T-cell (primary cell): ENCODE measurements at places on chromosomes 1 and 21. TPM values are rescaled to one million over a fixed set of nuclear protein-coding genes. Genes with fewer than 3 reads are reported as not detected.

GRCh38 chr1:6212193-6212959, 6.5 kb downstream of the RNF207 start:
- no peaks in the 10 kb centered on the region for H3K36me3 ChIP-seq
- no peak overlapping the region for H3K27ac ChIP-seq
- no peak overlapping the region for H3K4me3 ChIP-seq
- H3K4me1 ChIP-seq = peaks cover 12% of the 10 kb centered on the region

The KRTAP19-3 gene
- total RNA-seq = not detected

The TFB2M gene
- total RNA-seq = 11.8 TPM

DNA sequence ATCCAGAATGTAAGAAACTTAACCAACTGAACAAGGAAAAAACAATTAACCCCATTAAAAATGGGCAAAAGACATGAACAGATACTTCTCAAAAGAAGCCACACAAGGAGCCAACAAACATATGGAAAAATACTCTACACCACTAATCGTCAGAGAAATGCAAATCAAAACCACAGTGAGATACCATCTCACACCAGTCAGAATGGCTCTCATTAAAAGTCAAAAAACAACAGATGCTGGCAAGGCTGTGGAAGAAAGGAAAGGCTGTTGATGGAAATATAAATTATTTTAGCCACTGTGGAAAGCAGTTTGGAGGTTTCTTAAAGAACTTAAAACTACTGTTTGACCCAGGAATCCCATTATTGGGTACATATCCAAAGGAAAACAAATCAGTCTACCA, 51.2 kb downstream of the RGS4 start:
- no peaks in the 10 kb centered on the region for H3K27me3 ChIP-seq
- no peak overlapping the region for H3K27ac ChIP-seq

- H3K27ac ChIP-seq = no peak within 1 kb of the TSS
- DNase-seq = no peak
- no peaks in the 10 kb centered on the region for H3K4me1 ChIP-seq
- H3K27me3 ChIP-seq = peaks cover 9% of the 10 kb centered on the region
- H3K36me3 ChIP-seq = no peaks in the 10 kb centered on the region
Measured at GRCh38 chr21:26967062-26967913, at the start of gene ADAMTS5. TSS of gene ADAMTS5 (minus strand) at chr21:26967088. CDS start at chr21:26966391, 697 bp downstream.

DNA sequence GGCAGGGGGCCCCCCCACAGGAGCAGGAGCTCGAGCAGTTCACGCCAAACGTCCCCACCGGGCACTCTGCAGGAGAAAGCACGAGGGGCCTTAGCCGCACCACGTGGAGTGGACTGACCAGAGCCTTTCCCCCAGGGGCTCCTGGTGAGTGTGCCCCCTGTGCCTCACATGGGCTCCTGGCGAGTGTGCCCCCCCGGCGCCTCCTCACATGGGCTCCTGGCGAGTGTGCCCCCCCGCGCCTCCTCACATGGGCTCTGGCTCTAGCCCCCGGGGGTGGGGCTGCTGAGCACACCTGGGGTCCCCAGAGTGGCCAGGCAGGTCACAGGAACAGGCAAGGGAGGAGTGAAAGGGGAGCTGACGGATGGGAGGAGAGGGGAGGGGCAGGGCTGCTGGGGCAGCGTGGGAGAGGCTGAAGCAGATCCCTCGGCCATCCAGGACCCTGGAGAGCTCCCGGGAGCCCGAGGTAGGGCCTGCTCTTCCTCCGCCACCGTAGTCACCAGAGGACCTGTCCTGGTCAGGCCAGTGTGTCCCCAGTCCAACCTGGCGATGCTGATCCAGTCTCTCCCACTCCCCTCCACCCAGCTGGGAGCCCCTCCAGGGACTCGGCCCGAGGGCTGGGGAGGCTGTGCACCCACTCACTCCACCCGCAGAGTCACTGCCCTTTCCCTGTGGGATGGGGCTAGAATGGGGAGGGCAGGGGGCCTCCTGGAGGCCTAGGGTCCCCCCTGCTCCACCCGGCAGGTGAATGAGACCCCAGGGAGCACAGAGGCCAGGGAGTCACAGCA, 47.6 kb downstream of the ARHGEF16 start:
- H3K4me3 ChIP-seq = no peak overlapping the region
- no peaks in the 10 kb centered on the region for H3K4me1 ChIP-seq
- no peak for DNase-seq
- H3K36me3 ChIP-seq = peaks cover 5% of the 10 kb centered on the region
- no peaks in the 10 kb centered on the region for H3K27me3 ChIP-seq

The LINGO4 gene
- total RNA-seq = not detected

The HRNR gene
- not detected for total RNA-seq

- peaks cover 16% of the 10 kb centered on the region for H3K4me1 ChIP-seq
- no peak overlapping the region for H3K4me3 ChIP-seq
- no peak for DNase-seq
- no peaks in the 10 kb centered on the region for H3K36me3 ChIP-seq
- H3K27ac ChIP-seq = no peak overlapping the region
Measured at GRCh38 chr21:42587036-42587435, 66.4 kb upstream of the PDE9A start.

- no peak overlapping the region for H3K4me3 ChIP-seq
- H3K36me3 ChIP-seq = no peaks in the 10 kb centered on the region
- no peaks in the 10 kb centered on the region for H3K4me1 ChIP-seq
- no peak for DNase-seq
- H3K27me3 ChIP-seq = no peaks in the 10 kb centered on the region
- no peak overlapping the region for H3K27ac ChIP-seq
Measured at GRCh38 chr1:218967836-218968235, 205.8 kb upstream of the LYPLAL1 start.

DNA sequence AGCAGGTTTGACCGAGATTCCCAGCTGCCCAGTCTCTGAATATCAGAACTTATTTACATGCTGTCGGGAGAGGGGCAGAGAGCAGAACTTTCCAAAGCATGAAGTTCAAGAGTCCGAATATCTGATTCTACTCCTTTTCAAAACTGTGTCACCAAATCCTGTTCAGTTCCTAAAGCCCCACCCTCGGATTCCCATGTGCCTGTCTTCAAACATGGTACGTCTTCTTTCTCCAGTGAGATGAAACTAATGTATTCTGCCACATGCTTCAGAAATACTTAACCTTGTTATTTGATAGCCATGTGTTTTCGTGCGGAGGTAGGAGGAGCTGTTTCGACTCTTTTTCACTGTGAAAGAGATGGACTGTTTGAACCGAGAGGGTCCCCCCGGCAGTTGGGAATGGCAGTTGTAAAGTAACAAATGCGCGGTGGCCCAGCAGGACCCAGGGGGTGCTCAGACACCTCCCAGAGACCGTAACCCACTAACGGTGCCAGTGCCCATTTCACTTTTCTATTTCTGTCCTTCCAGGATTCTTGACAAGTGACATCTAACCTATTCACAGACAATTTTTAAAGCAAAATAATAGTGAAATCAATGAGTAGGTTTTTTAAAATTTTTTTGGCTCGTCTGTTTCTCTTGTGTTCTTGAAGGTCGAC, 67.2 kb downstream of the ZBTB18 start:
- H3K27me3 ChIP-seq = peaks cover 4% of the 10 kb centered on the region
- H3K4me3 ChIP-seq = no peak overlapping the region
- H3K4me1 ChIP-seq = no peaks in the 10 kb centered on the region
- no peak overlapping the region for H3K27ac ChIP-seq

DNA sequence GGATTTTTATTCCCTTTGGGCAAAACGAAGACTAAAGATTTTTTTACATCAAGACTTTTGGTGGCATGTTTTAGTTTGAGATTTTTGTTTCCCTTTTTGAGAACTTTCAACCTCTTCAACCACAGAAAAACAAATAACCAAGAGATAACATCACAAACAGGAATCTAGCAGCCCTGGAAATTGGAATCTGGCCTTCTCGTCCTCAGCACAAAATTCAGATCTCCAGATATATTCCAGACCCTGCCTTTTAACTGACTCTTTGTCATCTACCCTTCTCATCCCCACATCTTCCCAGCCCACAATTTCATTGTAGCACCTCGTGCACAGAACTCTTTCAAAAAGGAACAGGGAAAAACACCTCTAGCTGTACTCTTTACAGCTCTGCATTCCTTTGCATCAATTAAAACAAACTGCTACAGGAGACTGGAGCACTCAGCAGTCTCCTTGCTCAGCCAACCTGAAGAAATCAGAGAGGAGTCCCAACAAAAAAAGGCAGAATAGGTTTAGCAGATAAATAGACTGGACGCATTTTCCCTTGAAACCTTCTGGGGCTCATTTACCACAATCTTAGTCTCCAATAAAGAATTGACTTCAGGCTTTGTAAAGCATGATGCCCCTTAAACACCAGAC, 251.0 kb downstream of the TTLL7 start:
- H3K4me1 ChIP-seq = no peaks in the 10 kb centered on the region
- H3K4me3 ChIP-seq = no peak overlapping the region

GRCh38 chr1:59699227-59699847, 115.4 kb upstream of the HOOK1 start:
- no peaks in the 10 kb centered on the region for H3K36me3 ChIP-seq
- DNase-seq = peak; percentile 7
- H3K4me3 ChIP-seq = no peak overlapping the region
- H3K27ac ChIP-seq = no peak overlapping the region
- H3K27me3 ChIP-seq = no peaks in the 10 kb centered on the region

- no peaks in the 10 kb centered on the region for H3K27me3 ChIP-seq
- H3K4me1 ChIP-seq = no peaks in the 10 kb centered on the region
- H3K27ac ChIP-seq = no peak overlapping the region
- H3K4me3 ChIP-seq = no peak overlapping the region
- H3K36me3 ChIP-seq = no peaks in the 10 kb centered on the region
Measured at GRCh38 chr1:229714964-229715603, 89.0 kb downstream of the URB2 start.

DNA sequence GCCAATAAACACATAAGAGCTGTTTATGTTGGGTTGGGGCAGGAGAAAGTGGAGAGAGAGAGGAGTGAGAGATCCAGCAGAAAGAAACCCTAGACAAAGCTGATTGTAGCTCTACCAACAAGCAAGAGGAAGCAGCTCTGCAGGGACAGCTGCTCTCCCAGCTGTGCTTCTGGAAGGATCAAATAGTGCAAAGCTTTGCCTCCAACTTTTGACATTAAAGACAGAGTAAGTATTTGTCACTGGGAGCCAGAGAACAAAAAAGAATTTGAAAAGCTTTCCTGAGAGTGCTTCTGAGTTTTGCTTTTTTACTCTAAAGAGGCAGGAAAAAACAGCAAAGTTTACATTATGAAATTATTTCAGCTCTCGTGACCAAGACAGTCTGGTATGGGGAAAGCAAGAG, 28.5 kb upstream of the C1orf198 start:
- no peak overlapping the region for H3K27ac ChIP-seq
- no peaks in the 10 kb centered on the region for H3K4me1 ChIP-seq
- no peaks in the 10 kb centered on the region for H3K36me3 ChIP-seq
- DNase-seq = no peak
- no peak overlapping the region for H3K4me3 ChIP-seq
- H3K27me3 ChIP-seq = no peaks in the 10 kb centered on the region

The PRRX1 gene
- 0.07 TPM for total RNA-seq

DNA sequence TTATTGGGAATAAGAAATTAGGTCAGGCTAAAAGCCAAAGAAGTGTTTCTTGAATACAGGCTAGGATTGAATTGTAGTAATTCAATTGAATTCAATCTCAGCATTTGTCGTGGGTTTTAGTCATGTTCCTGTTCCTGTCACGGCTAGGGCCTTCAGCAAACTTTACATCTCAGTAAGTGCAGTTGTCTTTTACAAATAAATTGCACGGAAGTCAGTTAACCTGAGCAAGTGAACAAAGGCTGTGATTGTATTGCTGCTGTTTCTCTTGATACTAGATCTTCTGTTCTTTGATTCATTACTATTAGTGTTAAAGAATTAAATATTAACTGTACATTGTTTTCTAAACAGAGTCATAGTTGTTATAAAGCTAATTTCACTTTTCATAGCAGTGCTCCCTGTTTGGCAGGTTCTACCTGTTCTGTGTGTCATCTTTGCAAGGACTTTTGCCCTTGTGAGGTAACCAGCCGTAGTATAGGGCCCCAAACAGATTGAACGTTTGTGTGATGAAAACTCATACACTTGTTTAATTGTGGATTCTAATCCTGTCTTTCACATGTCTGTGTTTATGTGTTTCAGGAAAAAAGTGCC, 164.4 kb downstream of the EDEM3 start:
- H3K36me3 ChIP-seq = no peaks in the 10 kb centered on the region
- DNase-seq = no peak
- H3K27me3 ChIP-seq = no peaks in the 10 kb centered on the region
- no peak overlapping the region for H3K4me3 ChIP-seq

GRCh38 chr1:204711947-204712701, 26.6 kb upstream of the LRRN2 start:
- no peak for DNase-seq
- peaks cover 12% of the 10 kb centered on the region for H3K4me1 ChIP-seq
- no peaks in the 10 kb centered on the region for H3K36me3 ChIP-seq
- H3K27ac ChIP-seq = no peak overlapping the region
- no peak overlapping the region for H3K4me3 ChIP-seq
- H3K27me3 ChIP-seq = peaks cover 25% of the 10 kb centered on the region

The GCSAML gene
- 0.26 TPM for total RNA-seq

The NDUFV3 gene
- 30.7 TPM for total RNA-seq

- H3K4me1 ChIP-seq = no peaks in the 10 kb centered on the region
- no peaks in the 10 kb centered on the region for H3K36me3 ChIP-seq
- DNase-seq = no peak
Measured at GRCh38 chr1:171083222-171083621, 7.5 kb upstream of the FMO3 start.

- peaks cover 50% of the 10 kb centered on the region for H3K36me3 ChIP-seq
- no peak overlapping the region for H3K4me3 ChIP-seq
- H3K4me1 ChIP-seq = no peaks in the 10 kb centered on the region
- H3K27ac ChIP-seq = no peak overlapping the region
- H3K27me3 ChIP-seq = no peaks in the 10 kb centered on the region
- no peak for DNase-seq
Measured at GRCh38 chr1:35851132-35851869, 31.7 kb upstream of the AGO1 start.

DNA sequence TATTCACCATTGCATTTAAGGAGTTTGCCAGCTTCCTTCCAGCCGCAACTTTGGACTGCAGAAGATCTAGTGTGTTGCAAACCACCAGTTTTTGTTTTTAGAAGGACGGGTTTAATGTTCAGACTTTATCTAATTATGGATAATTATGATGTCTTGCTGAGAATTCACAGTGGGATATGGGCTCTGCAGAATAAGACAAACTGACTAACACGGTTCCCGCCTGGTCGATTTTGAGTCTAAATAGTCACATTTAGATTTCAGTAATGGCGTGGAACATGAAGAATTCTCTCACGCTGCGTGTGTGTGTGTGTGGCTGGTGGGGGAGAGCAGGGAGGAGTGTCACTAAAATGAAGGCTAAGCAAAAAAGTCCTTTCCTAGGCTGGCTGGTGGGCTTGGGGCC, 48.5 kb upstream of the DMRTB1 start:
- peak overlapping the region; percentile 97 for H3K27ac ChIP-seq
- H3K4me1 ChIP-seq = peaks cover 76% of the 10 kb centered on the region
- no peaks in the 10 kb centered on the region for H3K36me3 ChIP-seq
- H3K4me3 ChIP-seq = no peak overlapping the region
- no peaks in the 10 kb centered on the region for H3K27me3 ChIP-seq
- no peak for DNase-seq

GRCh38 chr1:225517697-225518096, 89.9 kb upstream of the LBR start:
- no peak for DNase-seq
- no peaks in the 10 kb centered on the region for H3K36me3 ChIP-seq
- H3K4me1 ChIP-seq = no peaks in the 10 kb centered on the region

GRCh38 chr1:2130871-2131289, 63.7 kb downstream of the FAAP20 start:
- H3K27ac ChIP-seq = no peak overlapping the region
- H3K27me3 ChIP-seq = peaks cover 13% of the 10 kb centered on the region
- H3K4me1 ChIP-seq = peaks cover 11% of the 10 kb centered on the region
- no peaks in the 10 kb centered on the region for H3K36me3 ChIP-seq
- DNase-seq = no peak
- no peak overlapping the region for H3K4me3 ChIP-seq
